Mesothelial cell of epicardium (in vitro differentiated cells): ENCODE measurements at places on chromosomes 7 and 10. TPM values are rescaled to one million over a fixed set of nuclear protein-coding genes. Genes with fewer than 3 reads are reported as not detected.

- DNase-seq, result no peak
Observed at GRCh38 chr10:87596351-87596750, 63.3 kb upstream of the PAPSS2 start.

- DNase-seq, result no peak
Observed at GRCh38 chr7:54869523-54869922, 110.5 kb upstream of the SEC61G start.

DNA sequence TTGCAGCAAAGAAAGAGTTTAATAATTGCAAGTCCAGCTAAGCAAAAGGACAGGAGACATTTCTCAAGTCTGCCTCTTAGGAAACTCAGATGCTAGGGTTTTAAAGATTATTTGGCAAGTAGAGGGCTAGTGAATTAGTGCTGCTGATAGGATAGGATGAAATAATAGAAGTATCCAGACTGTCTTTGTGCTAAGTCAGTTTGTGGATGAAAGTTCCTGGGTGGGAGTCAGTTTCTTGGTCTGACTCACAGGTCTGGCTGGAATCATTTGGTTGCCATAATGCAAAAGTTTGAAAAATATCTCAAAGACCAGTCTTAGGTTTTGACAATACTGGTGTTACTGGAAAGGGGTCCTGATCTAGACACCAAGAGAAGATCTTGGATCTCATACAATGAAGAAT lies 42.6 kb upstream of the INHBA start:
- DNase-seq, result no peak

GRCh38 chr10:14449293-14449815 lies 118.6 kb upstream of the FRMD4A start:
- no peak for DNase-seq

GRCh38 chr7:141359740-141360415 lies 191.3 kb upstream of the AGK start:
- DNase-seq, result no peak

Gene SPDYE2B
- not detected in 3 replicates for total RNA-seq

DNA sequence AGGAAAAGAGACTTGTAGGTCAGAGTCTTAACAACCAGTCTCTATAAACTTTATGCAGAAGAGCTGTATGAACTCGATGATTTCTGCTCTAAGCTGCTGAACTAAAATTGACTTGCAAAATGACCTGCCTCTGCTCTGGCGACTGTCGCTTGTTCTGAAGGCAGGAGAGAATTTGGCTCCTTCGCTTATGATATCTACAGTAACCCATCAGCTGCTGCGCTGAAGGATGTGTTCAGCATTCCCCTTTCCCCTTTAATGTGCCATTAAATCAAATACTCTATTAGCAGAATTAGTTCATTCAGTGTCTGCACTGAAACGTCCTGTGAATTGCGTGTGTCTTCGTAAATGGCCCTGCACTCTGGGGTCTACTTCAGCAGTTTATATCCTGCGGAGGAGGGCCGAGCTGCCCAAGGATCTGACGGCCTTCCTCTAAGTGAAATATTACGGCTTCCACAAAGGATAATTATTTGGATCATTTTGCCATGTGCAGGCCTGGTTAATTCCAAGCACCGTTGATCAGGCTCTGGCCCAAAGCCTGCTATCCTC lies 254.9 kb downstream of the SNX10 start:
- DNase-seq, result no peak

GRCh38 chr7:26054386-26054785 lies 97.6 kb upstream of the NFE2L3 start:
- DNase-seq, result no peak

- DNase-seq, result no peak
Observed at GRCh38 chr10:121927318-121927840, 452 bp downstream of the ATE1 start.

Gene UCMA
- total RNA-seq, result not detected in 3 replicates

Gene PIK3AP1
- 0.16 to 0.36 TPM (median 0.25 TPM) in 3 replicates for total RNA-seq

GRCh38 chr7:124667312-124668153 lies 98.1 kb downstream of the GPR37 start:
- no peak for DNase-seq

GRCh38 chr7:86963599-86964230 lies 95.7 kb downstream of the ELAPOR2 start:
- DNase-seq, result no peak

Gene FAM20C
- 16.7 to 18.3 TPM (median 17.8 TPM) in 3 replicates for total RNA-seq

GRCh38 chr10:971150-971542 lies 17.1 kb upstream of the GTPBP4 start:
- DNase-seq, result no peak

Gene LRRC18
- not detected in 3 replicates for total RNA-seq

DNA sequence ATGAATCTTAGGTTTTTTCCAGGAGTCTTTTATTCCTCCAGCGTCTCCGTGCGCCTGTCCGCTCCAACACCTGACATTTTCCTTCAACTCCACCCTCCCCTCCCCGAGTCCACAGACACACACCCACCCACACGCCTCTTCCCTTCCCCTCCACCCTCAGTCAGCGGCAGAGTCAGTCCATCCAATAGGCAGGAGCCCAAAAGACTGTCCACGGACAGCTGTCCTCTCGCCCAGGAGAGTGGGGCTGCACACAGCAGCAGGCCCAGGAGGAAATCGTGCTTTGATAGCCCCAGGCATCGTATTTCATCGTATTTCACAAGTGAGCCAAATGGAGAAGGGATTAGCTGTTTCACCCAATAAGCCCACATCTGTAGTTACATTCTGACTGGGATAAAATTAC lies 285.1 kb downstream of the ZEB1 start:
- DNase-seq, result no peak

GRCh38 chr10:33893506-33893905 lies 559.0 kb upstream of the NRP1 start:
- no peak for DNase-seq

Gene NPFFR1
- total RNA-seq, result 0.11 to 0.14 TPM (median 0.13 TPM) in 3 replicates

Gene NEUROG3
- total RNA-seq, result not detected in 3 replicates

- peak; percentile 45 for DNase-seq
Observed at GRCh38 chr7:119270045-119270464, 1002.9 kb upstream of the KCND2 start.

DNA sequence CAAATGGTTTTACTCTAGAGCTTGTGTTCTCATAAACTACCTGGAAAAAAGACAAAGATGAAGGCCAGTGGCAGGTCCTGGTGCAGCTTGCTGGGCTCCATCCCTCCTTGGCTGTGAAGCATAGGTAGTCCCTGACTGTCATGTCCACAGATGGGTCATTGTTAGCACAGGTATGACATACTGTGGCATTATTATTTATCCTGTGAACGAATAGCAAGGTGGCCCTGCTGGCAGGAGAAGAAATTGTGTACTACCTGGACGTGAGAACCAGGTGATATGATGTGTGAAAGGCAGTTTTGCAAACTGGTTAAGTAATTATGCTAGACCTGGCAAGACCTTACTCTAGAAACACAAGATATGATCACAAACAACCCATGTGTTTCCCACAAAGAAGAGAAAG lies 63.9 kb downstream of the CCDC71L start:
- DNase-seq, result no peak

Gene CFAP46
- total RNA-seq, result 3.1 to 4.1 TPM (median 3.2 TPM) in 3 replicates

Gene CYP3A5
- 9.0 to 10.1 TPM (median 9.2 TPM) in 3 replicates for total RNA-seq

- DNase-seq, result no peak
Observed at GRCh38 chr10:112792487-112793201, 157.4 kb upstream of the TCF7L2 start.

- no peak for DNase-seq
Observed at GRCh38 chr7:90889210-90889609, 293.1 kb downstream of the CDK14 start.

Gene KIF20B
- 19.5 to 20.4 TPM (median 20.3 TPM) in 3 replicates for total RNA-seq

DNA sequence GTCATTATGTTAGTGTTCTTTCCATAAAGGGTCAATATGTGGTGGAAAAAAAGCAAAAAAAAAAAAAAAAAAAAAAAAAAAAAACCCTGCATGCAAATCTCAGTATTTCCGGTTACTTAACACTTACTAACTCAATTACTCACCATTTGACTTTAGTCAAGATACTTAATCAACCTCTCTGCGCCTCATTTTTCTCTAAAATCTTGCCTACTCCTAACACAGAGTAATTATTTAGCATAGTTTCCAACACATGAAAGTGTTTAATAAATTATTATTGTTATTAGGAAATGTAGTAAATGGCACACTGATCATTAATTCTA lies 27.8 kb downstream of the PPP1R3A start:
- DNase-seq, result no peak

DNA sequence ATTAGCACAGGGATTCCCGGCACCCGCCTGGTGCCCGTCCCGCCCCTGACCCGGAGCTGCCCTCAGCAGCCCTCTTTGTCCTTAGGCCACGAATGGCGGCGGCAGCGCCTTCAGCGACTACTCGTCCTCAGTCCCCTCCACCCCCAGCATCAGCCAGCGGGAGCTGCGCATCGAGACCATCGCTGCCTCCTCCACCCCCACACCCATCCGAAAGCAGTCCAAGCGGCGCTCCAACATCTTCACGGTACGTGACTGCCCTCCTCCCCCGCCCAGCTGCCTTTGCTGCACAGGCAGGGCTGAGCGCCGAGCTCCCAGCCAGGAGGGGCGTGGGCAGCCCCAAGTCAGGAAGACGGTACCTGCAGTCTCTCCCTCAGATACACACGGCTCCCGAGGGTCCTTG lies 33.6 kb downstream of the AGAP3 start:
- no peak for DNase-seq

GRCh38 chr7:30915005-30915601 lies 3.5 kb downstream of the AQP1 start:
- DNase-seq, result no peak

DNA sequence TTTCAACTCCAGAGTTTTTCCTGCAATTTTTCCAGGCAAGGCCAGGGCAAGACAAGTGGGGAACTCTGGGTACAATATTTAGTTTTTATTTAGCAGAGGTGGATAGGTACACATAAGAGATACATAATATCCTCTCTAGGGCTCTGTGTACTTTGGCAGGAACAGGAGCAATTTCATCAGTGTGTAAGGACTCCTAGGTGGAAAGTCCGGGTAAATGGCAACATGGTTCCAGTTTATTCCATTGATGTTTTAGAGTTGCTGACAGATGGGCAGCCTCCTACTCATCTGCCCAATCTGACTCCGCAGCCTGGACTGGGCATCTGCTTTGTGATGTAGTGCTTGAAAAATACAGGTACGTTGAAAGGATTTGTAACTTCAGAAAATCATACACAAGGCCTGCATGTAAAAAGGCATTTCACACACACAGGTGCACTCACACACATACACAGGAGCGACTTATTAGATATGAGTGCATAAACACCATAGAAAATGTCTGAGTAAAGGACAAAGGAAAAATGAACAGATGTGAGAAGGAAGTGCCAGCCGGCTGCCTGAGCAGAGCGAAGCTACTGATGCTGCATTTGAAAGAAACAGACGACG lies 5.7 kb downstream of the PON1 start:
- no peak for DNase-seq

GRCh38 chr10:17229016-17229716 lies 1.1 kb downstream of the VIM start:
- DNase-seq, result peak; percentile 49

- DNase-seq, result no peak
Observed at GRCh38 chr7:118436663-118437062, 212.2 kb downstream of the ANKRD7 start.

DNA sequence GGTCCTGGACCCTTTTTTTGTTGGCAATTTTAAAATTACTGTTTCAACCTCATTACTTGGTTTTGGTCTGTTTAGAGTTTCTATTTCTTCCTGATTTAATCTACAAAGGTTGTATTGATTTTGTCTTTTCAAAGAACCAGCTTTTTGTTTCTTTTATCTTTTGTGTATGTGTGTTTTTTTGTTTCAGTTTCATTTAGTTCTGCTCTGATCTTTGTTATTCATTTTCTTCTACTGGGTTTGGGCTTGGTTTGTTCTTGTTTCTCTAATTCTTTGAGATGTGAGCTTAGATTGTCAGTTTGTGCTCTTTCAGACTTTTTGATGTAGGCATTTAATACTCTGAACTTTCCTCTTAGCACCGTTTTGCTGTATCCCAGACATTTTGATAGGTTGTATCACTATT lies 8.5 kb upstream of the MRPS33 start:
- no peak for DNase-seq

Gene CH25H
- not detected in 3 replicates for total RNA-seq

DNA sequence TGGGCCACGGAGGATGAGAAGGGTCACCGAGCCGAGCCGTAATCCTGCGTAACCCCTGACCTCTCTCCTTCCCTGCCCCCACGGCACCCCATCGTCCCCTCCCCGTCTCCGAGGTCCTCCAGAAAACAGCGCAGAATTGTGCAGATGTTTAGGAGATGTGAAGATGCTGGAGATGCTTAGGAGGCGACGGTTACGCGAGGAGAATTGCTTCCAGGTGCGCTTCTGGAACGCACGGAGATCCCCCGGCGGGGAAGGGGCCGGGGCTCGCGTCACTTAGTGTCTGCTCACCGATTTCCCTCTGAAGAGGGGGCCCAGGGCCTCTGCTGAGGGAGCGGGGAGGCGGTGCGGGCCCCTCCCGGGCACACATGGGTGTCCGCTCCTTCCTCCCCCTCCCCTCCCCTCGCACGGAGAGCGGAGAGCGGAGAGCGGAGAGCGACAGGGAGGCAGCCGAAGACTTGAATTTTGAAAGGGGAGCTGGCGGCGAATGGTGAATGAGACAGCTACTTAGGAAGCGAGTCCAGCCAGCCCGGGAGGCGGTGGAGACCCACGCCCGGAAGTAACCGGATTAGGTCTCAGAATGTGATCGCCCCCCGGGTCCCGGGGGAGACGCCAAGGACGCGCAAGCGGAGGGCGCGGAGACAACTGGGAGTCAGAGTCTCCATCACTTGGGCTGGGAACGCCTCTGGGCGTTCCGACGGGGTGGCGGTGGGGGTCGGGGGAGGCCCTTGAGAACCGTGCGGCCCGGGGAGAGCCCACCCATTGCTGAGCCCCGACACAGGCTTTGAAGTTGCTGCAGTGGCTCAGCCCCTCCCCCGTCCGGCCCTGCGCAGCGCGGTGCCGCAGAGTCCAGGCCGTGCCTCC lies 8.7 kb upstream of the EN2 start:
- DNase-seq, result no peak

DNA sequence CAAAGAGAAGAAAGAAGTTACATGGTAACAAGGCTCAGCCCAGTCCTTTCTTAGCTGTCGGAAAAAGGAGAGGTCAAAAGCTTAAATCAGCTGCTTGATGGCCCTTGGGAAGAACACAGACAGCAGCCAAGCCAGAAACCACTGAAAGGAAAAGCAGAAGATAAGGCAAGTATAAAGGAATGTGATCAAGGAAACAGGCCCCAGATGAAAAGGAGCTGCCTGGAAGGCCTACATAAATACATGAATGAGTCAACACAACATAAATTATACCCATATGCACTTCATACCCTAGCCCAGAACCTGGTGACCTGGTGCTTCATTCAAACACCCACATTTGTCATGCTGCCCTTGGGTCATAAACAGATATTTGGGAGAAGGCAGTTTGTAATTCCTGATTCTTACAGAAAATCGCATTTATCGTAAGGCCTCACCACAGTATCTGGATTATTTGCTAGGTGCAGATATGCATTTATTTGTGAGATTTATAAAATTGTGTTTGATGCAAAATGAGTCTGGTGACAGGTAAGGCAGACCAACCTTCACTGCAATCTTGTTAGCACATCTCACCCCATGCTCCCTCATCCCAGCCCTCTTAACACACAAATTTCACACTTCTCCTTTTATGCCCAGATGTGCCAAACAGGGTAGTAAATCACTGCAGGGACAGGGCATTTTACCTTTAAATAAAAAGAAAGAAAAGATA lies 94.9 kb upstream of the KCNIP2 start:
- no peak for DNase-seq

- no peak for DNase-seq
Observed at GRCh38 chr10:4080225-4080805, 295.3 kb upstream of the KLF6 start.

GRCh38 chr10:66809402-66809801 lies 116.4 kb upstream of the LRRTM3 start:
- DNase-seq, result no peak

GRCh38 chr7:29161231-29161630 lies 14.9 kb upstream of the CPVL start:
- no peak for DNase-seq

Gene CAMK1D
- 5.8 to 7.6 TPM (median 6.2 TPM) in 3 replicates for total RNA-seq

GRCh38 chr10:131732631-131733127 lies 168.1 kb upstream of the PPP2R2D start:
- no peak for DNase-seq

Gene ZNF488
- total RNA-seq, result 0.96 to 1.4 TPM (median 0.99 TPM) in 3 replicates
